ENCODE measurements at places on chromosomes 2 and 18. TPM values are rescaled to one million over a fixed set of nuclear protein-coding genes. Genes with fewer than 3 reads are reported as not detected.

DNA sequence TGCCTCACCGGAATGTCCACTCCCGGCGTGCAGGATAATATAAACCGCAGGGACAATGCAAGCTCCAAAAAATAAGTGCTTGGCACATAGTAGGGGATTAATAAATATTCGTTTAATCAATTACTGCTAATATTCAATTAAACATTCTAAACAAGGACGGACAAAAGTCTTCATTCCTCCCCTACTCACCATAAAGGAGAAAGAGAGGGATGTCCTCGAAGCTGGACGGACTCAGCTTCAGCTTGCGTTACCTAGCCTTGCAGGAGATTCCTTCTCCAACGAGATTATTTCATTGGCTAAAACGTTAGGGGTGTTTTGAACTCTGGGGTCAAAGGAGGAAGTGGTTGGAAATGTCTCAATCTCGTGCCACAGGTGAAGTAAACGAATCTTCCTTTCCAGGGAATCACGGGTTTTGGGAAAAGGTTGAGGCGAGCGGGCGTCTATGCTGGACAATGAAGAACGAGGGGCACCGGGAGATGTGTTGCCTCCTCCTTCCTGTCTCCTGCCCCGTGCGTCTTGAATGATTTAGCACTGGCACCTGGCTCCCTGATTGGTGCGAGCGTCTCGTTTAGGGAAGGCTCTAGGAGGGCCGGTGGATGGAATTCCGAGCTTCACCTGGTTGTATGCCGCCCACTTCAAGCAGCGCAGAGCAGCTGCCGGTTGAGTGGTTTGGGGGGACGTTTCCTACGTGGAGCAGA, 2.0 kb upstream of the GAD1 start:
- DNase-seq, result no peak

DNA sequence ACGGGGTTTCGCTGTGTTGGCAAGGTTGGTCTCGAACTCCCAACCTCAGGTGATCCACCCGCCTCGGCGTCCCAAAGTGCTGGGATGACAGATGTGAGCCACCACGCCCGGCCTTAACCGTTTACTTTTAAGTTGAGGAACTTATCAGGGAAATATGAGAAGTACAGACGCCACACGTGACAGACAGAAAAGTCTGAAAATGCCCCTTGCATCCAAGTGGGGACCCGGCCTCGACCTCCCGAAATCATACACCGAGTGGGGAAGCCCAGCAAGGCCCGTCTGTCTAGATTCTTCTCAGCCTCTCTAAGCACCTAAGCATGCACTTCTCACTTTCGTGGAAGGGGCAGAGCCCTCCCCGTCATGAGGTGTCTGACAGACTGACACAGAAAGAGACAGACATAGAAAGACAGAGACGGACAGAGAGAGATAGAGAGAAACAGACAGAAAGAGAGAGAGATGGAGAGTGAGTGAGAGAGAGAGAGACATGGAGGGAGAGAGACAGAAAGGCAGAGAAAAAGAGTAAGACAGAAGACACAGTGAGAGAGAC, 107.3 kb upstream of the ANKRD30BL start:
- no peak for DNase-seq

GRCh38 chr18:72965616-72966015, 97.8 kb upstream of the NETO1 start:
- DNase-seq, result no peak

DSG4 gene
- total RNA-seq, result 0.63 TPM

GRCh38 chr2:130380096-130380934, 24.5 kb downstream of the PTPN18 start:
- no peak for DNase-seq

ESPNL gene
- 0.24 TPM for total RNA-seq

GRCh38 chr18:48740851-48741485, 202.1 kb downstream of the CTIF start:
- no peak for DNase-seq

DNA sequence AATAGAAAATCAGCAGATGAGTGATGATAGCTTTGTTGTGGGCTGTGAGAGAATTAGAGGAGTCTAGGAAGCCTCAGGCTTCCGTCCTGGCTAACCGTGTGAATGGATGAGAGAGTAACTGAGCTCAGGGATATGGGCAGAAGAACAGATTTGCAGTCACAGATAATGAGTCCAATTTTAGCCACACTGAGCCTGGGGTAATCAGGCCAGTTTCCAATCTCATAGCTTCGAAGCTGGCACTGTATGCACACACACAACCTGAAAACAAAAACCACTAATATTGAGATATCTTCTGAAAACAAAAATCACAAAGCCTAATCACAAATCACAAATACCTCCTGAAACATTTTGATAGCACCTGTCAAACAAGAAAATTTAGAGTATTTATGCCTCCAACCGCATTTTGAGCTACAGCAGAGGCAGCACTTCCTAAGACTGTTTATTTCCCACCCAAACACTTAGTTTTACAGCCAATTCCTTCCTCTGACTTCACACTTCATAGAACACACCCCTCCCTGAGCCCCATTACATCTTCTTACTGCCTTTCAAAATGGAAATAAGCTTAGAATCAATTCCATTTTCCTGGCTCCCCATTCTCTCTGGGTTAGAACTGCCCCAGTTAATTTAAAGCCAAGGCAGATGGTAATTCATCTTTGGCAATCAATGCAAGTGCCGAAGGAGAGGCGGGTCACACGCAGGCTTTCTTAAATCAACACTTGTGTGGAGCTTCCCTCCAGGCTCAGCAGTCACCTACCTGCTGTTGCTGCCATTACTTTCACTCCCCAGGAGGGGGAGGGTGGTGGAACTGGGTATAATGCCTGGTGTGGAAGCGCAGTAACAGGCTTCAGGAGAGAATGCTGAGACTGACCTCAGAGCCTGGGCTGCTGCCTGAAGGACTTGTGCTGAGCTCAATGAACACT, 18.9 kb downstream of the TTR start:
- DNase-seq, result no peak

- no peak for DNase-seq
These were observed 19.5 kb upstream of the TMEM163 start for GRCh38 chr2:134738141-134738870.

KCNG3 gene
- not detected for total RNA-seq

RGPD3 gene
- 0.50 TPM for total RNA-seq

- no peak for DNase-seq
These were observed 396.8 kb downstream of the NCKAP5 start for GRCh38 chr2:133171393-133172004.

- no peak for DNase-seq
These were observed 111.4 kb upstream of the PGAP1 start for GRCh38 chr2:197037863-197038398.

GRCh38 chr2:237097326-237097910, 11.7 kb downstream of the COPS8 start:
- no peak for DNase-seq

GRCh38 chr2:200297989-200298388, 8.5 kb upstream of the SPATS2L start:
- no peak for DNase-seq

- DNase-seq, result no peak
These were observed 89.6 kb upstream of the CCDC141 start for GRCh38 chr2:179139506-179139905.

DOCK10 gene
- total RNA-seq, result 42.0 TPM

DNAJC5G gene
- not detected for total RNA-seq

GRCh38 chr2:157936406-157936805, 60.3 kb upstream of the ACVR1 start:
- no peak for DNase-seq

DNA sequence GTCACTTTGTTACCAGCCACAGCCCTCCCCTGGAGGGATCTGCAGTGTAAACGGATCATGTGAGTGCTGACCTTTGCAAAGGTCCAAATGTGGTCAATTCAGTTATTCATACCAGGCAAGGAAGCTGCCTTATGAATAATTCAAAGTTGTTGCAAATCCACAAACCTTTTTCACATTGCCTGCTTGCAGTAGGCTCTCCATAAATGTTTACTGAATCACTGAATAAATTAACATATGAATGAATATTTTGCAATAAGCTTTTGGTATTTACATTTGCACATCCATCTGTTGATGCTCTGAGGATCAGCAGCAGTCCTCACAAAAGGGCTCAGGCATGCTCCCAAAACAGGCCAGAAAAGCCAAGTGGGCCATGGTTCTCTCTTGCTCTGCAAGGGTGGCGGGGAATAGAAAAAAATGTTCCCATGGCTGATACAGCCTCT, 156.8 kb downstream of the VAPA start:
- DNase-seq, result no peak

- no peak for DNase-seq
These were observed at the start of gene PLCD4 for GRCh38 chr2:218607436-218608115. TSS of gene PLCD4 (plus strand) at chr2:218607899. CDS start at chr2:218615740, 7,841 bp downstream.

- no peak for DNase-seq
These were observed 40.7 kb downstream of the MC4R start for GRCh38 chr18:60331890-60332289.

DNA sequence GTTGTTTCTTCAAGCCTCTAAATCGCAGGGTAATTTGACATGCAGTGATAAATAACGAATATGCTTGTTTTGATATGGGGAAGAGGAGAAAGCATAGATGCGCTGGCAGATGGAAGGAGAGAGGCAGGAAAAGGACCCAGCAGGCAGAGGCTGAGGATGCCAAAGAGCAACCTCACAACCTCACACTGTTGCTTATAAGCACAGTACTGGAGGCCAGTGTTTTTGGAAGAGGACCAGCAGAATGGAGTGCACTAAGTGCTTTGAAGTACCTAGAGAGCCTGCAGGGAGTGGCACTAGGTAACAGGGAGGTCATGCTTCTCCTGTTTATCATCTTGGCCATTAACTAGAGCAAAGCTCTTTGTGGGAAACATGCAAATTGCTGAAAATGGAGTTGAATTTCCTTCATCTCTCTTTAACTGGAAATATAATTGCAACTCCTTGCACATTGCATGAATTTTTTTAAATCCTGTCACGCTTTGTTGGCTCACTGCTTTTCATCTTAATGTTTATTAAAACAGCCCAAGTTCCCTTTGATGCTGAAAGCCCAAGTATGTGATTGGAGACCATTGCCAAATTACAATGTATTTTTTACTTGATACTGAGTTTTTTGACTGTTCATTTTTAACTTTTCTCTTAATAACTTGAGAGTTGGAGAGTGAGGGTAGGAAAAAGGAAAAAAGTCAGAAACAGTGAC, 236.4 kb downstream of the LRRTM1 start:
- DNase-seq, result no peak

GRCh38 chr2:9335322-9335832, 88.0 kb downstream of the ITGB1BP1 start:
- no peak for DNase-seq

GPR39 gene
- total RNA-seq, result not detected

FBXO36 gene
- total RNA-seq, result 3.5 TPM

PLEK gene
- 55.1 TPM for total RNA-seq

RAD51AP2 gene
- total RNA-seq, result not detected

TRABD2A gene
- 5.4 TPM for total RNA-seq

GRCh38 chr18:48335829-48336228, 73.4 kb downstream of the ZBTB7C start:
- no peak for DNase-seq

DNA sequence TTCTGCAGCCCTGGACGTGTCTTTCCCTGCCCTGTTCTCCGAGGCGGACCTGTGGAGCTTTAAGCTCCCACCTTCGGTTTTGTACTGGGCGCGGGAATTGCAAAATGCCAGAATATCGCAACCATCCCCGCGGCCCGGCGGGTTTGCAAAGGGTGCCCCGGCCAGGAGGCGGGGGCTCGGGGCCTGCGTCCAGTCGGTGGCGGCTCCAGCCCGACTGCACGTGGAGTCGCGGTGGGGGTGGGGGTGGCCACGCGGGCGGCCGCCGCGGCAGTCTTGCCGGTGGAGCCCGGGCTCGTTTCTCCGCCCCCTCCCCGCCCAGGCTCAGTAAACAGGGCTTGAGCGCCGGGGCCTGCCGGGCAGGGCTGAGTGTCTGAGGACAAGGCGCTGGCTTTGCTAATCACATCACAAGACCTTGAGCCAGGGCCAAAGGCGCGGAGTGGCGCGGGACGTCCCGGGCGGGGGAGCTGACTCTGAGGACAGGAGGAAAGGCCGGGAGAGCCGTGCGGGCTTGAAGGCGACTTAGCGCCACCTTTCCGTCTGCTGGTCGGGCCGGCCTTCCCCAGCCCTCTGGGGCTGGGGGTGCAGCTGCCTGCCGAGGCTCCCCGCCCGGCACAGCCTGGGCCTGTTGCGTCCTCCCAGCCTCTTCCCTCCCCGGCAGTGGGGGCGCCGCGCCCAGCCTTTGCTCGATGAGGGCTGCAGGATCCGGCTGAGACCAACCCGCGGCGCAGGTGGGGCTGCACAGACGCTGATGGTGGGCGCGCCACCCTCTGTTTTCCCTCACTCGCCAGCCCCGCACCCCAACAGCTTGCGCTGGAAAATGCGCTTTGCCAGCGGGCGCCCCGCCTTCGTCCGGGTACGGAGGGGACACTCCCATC, 786 bp upstream of the ZFP36L2 start:
- peak; percentile 72 for DNase-seq

DNA sequence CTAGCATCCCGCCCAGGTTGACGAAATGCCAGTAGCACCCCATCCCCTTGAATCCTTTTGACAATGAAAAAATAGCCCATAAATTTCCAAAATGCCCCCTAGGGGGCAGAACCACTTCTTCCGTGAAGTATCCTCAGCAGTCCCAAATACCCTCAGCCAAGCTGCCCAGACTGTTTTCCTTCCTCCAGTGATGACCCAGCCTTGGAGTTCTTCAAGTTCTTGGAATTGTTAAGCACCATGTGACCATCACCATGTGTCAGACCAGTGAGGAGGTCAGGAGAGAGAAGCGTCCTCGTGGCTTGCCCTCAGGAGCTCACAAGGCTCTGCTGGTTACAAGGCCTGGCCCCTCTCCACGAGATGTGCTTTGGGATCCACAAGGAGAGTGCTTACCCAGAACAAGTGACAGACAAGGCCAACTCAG, 1.4 kb upstream of the SLC23A3 start:
- no peak for DNase-seq

DNA sequence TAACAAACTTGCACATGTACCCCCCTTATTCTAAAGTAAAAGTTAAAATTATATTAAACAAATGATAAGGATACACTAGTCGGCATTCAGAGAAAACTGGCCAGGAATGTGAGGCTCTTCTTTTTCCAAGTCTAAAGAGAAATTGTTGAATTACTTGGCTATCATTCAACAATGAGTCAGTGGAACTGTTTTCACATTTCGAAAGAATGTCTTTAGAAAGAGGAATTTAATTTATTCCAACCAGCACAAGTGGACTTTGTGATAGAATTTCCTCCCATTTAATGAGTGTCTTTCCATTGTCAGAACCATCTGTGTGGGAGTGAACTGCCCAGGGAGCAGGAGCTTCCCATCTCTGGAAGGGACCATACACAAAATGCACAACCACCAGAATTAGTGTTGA, 792.2 kb downstream of the EPHA4 start:
- no peak for DNase-seq

DNA sequence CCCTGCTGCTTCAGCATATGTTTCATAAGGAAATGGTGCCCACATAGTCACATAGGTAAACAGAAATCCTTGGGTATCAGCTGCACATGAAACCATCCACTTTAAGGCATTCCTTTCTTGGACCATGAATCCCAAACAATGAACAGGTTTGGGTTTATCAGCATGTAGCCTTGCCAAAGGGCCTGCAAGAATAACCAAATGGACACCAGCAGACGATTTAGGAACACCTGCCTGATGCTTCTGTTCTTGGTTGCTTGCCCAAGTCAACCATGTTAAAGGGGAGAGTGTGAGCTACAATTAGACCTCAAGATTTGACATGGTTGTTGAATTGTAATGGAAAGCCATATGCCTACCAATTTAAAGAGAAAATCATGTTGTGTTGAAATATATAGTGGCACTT, 1342.7 kb upstream of the PIK3C3 start:
- DNase-seq, result no peak

Measured in omental fat pad (tissue), 4 donors.